ENCODE measurements at places on chromosomes 4 and X.

- DNase-seq = no peak
Measured at GRCh38 chr4:80249144-80249543, 17.3 kb upstream of the FGF5 start.

GRCh38 chr4:86744570-86744969 lies 104.6 kb downstream of the SLC10A6 start:
- no peak for DNase-seq

- DNase-seq = no peak
Measured at GRCh38 chr4:16759931-16760582, 138.4 kb downstream of the LDB2 start.

DNA sequence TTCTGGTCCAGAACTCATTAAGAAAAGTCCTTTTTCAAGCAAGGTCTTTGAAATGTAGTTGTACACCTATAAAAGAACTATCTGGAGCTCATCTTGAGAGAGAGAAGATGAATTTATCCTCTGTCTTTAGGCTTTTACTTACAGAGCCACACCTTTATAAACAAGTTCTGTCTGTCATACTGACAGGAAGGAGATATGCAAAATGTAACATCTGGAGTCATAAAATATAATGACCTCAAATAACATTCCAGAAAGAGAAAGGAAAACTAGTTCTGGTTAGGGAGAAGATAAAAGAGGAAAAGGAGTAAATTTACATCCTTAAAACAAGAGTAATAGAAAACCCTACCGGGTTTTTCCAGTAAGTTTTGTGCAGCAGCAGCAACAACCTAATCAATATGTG lies 1.3 kb downstream of the INPP4B start:
- DNase-seq = no peak

GRCh38 chrX:48978226-48978625 lies 6.6 kb upstream of the KCND1 start:
- no peak for DNase-seq

GRCh38 chr4:95528388-95528948 lies 20.3 kb downstream of the UNC5C start:
- DNase-seq = no peak

DNA sequence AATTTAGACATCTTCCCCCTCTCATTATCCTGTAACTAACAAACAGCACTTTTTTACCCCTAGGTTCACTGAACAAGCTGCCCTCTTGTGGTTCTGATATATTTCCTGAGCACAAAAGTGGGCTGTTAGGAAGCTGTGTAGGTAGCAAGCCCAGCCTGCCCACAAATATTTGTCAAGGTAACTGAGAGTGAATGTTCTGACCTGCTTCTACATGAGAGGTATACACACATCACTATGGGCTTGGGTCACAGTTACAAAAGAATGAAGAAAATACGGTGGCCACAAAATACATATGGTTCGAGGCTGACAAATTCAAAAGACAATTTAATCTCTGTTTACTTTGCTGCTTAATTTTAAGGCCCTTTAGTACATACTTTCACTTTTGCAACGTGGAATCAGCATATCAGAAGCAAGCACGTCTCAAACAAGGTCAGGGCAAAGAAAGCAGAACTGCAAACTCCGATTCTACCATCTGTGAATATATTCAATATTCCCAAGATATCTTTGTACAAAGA lies 78.7 kb downstream of the RBM47 start:
- DNase-seq = no peak

- DNase-seq = no peak
Measured at GRCh38 chrX:10926404-10926803, 184.7 kb upstream of the HCCS start.

- no peak for DNase-seq
Measured at GRCh38 chr4:57211131-57211530, 100.9 kb upstream of the IGFBP7 start.

- DNase-seq = no peak
Measured at GRCh38 chrX:150202641-150203247, 160.4 kb upstream of the MAMLD1 start.

DNA sequence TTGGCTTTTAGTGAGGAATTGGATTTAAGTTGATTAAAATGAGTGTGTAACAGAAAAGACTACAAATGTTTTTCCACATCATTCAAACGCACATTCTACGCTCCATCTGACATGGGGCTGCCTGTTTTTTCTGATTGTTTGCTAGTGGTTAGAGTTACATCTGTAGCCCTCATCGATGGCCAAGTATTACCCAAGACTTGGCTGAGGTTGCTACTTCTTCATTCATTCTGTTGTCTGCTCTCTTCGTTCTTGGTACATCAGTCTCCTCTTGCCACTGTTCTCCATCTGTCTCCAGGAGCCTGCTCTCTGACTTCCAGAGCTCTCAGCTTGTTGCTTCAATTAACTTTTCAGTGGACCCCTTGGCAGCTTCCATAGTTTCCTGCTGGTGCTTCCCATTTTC lies 1844.6 kb upstream of the TENM3 start:
- no peak for DNase-seq

DNA sequence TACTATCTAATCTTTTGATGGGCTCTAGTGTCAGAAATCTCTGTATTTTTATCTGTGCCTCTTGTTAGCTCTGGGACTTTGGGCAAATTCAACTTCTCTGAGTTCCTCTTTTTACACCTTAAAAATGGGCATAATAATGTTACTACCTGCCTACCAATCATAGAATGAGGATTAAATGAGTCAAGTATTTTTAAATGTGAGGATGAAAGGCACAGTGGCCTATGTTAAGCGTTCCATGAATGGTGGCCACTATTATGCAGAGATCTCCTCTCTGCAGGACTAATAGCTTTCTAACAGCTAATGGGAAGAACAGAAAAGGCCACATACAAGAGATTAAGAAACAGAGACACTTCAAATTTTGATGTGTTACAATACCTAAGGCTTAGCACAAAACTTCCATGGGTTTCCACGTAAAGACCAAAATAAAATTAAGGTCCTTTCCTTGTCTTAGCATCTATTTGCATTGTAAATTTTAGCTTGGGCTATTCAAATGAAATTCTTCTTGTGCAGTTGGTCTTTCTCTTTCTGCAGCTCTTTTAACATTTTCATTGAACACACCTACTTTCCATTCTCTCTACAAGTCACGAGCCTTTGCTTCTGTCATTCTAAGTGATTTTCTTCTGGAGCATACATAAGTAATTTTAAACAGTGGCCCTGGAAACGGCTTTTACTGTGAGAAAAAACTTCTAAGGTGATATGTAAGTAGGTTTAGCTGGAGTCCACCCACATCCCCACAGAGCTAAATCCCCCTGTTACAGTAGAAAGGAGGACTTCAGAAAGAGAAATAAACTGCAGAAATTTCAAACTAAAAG lies 117.9 kb upstream of the MED14 start:
- DNase-seq = no peak

DNA sequence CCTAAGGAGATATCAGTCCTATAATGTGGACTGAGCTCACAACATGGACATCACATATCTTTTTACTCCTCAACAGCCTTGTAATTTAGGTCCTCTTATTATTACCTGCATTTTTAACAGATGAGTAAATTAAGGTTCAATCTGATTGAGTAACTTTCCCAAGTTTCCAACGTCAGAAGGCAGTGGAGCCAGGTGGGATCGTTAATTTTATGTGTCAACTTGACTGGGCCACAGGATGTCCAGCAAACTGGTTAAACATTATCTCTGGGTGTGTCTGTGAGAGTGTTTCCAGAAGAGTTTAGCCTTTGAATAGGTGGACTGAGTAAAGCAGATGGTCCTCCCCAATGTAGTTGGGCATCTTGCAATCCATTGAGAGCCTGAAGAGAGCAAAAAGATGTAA lies 59.0 kb upstream of the SLIT2 start:
- no peak for DNase-seq

DNA sequence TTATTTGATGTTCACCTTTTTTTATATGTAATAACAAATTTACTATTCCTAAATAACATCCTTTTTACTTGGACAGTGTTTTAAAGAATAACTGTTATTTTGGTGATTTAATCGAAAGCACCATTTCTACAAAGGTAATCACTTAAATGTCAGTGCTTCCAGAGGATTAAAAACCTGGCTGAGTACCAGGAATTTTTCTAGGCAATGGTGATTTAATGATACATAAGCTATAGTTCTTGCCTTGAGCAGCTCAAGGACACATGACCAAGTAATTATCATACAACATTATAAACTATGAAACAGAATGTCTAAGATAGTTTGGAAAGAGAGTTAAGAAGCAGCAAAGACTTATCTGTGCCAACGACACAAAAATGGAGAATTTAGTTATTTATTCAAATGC lies 1291.9 kb upstream of the TENM3 start:
- DNase-seq = no peak

DNA sequence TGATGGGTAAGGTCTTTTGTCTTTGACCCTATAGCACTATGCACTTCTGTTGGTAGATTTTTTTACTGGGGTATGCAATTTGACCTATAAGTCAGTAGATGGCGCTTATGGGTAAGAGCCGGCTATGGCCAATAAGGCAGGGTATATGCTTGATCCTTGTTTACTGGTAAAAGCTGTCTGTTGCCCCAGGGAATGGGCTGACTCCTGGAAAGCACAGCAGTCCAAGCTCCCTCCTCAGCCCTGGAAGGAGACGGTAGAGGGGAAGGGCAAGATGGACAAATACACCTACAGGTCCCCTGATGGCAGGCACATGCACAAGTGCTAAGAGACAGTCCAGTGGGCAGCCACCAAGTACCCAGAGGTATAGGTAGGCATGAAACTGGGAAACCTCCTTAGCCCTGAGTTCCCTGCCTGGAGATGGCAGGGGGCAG lies 63.7 kb downstream of the ADAMTS3 start:
- DNase-seq = no peak

GRCh38 chr4:54384563-54384962 lies 155.5 kb downstream of the PDGFRA start:
- no peak for DNase-seq

DNA sequence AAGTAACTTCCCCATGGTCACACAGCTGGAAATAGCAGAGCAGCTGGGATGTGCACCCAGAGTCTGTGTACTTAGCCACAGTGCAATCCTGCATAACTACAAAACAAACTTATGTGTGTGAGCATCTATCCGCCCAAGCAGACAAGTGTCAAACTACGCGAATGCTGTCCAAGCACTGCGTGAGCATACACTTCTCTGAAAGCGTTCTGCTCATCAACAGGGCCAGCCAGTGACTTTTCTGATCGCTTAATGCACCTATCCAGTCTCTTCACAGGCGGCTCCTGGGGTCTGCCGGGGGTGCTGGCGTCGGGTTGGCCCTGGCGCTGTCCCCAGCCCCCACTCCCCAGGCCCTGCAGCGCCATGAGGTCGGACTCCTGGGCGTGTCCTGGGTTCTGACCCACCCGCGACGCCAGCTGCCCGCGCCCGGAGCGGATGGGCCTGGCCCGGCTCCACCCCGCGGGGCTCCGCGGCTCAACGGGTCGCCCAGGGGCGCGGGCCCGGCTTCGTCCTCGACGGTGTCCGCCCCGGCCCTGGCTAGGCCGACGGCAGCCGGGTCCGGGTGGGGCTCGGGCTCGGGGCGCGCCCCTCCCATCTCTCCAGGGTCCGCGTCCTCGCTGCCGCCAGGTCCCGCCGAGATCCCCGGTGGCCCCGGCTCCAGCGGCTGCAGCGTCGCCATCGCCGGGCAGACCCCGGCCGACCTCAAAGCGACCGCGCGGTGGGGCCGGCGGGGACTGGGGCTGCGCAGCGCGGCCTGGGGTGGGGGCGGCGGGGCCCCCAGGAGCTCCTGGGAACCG lies 1.3 kb upstream of the ZNF141 start:
- DNase-seq = no peak

- DNase-seq = no peak
Measured at GRCh38 chr4:135770505-135770904, 1568.9 kb upstream of the PABPC4L start.

DNA sequence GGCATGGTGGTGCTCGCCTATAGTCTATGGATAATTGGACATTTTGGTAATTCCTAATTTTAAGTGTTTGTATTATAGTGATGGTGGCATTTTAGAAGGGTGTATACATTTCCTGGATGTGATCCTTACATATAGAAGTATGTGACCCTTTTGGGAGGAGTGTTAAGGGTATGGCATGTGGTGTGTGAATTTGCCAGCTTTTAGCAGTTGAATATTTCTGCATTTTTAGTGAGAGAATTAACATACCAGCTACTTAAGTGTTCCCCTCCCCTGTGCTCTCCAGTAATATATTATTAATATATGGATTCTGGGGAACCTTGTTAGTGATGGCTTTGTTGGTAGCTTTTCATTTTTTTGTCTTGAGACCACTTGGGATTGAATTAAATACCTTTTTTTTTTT lies 55.3 kb downstream of the STAG2 start:
- DNase-seq = no peak

GRCh38 chr4:101540336-101540735 lies 193.0 kb upstream of the PPP3CA start:
- no peak for DNase-seq

- DNase-seq = no peak
Measured at GRCh38 chr4:165514739-165515138, 135.9 kb downstream of the CPE start.

- DNase-seq = no peak
Measured at GRCh38 chr4:92129408-92129994, 174.3 kb upstream of the GRID2 start.

DNA sequence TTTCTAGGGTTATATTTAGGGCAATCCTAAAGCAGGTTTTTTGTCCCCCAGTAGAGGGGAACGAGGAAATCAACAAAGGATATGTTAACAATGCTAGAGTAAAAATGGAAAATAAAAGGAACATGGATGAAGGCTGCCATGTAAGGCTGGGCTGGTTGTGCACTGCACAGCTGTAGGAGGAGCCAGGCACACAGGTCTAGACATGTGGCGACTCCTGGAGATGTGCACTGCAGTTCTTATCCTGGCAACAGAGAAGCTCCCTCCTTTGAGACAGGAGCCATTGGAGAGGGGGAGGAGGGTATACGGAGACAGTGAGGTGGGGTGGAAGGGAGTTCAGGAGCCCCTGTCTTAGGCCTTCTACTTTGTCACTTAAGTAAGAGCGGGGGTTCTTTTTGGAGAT lies 65.9 kb downstream of the NAT8L start:
- DNase-seq = no peak

DNA sequence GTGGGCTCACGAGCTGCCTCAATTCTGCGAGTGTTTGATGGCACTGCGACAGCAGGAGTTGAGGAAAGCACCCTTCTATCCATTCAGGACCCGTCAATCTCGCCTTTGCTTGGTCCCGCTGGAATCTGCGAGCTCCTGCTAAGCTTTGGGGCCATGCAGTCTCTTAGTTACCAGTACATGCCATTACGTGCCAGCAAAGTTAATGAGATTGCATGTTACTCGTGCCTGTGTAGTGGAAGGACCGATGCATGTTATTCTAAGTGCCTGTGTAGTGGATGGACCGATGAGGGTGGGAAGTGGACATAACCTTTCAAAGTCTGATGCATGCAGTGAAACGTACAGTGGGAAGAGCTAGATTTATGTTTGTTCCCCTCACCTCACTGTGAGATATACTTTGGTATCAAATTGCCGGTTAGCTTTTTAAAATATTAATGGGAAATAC lies 569 bp downstream of the RPS3A start:
- no peak for DNase-seq

- DNase-seq = no peak
Measured at GRCh38 chr4:171985129-171985528, 171.9 kb downstream of the GALNTL6 start.

Measured in stimulated activated CD4-positive, alpha-beta T cell treated with anti-CD3 and anti-CD28 coated beads, Interleukin-15, amount 100 ng/mL, for 1 hour (primary cell).